ENCODE measurements at places on chromosomes 1 and 21.

GRCh38 chr1:25907601-25908000, 1.4 kb upstream of the STMN1 start:
- peak; percentile 21 for DNase-seq

DNA sequence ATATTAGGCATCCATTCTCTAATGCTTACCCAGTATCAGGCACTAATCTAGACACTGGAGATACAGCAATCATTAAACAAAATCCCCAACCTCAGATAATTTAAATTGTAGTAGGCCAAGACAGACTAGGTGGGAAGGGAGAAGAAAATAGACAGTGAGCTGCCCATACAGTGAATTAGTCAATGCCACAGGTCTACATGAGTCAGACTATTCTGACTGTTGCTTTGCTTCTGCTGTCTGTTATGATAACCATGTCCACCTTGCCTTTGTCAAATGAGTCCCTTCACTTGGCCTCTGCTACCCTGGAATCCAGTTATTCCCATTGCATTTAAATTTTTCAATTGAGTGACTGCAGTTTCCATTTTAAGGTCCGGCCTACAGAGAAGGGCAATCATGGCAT, 59.5 kb downstream of the PIK3R3 start:
- no peak for DNase-seq

- no peak for DNase-seq
These were observed 5.9 kb upstream of the PIGR start for GRCh38 chr1:206952171-206952570.

DNA sequence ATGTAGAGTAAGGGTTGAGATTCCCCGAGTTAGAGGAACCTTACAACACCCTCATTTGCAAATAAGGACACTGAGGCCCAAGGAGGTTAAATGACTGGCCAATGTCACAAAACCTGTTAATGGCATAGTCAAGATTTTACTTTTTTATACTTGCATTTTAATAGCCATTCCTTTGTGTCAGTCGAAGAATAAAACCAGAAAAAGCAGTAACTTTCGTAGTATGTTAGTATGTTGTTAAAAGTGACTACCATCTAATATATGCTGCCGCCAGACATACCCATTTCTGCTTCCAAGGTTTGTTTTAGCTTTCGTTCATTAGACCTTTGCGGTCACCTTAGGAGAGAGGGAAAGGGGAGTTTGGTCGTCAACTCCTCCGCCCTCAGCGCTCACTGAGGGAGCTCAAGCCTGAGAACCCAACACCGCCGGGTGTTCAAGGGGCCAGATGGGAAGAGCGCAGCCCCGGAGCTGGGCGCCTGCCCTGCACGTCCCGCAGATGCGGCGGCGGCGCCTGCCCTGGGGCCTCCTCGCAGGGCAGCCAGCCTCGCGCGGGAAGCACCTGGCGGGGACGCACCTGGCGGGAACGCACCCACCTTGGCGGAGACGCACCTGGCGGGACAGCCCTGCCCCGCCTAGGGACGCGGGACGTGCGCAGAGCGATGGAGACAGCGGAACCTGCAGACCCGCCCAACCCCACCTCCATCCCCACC, 466 bp downstream of the VPS26C start:
- DNase-seq: peak; percentile 39

DNA sequence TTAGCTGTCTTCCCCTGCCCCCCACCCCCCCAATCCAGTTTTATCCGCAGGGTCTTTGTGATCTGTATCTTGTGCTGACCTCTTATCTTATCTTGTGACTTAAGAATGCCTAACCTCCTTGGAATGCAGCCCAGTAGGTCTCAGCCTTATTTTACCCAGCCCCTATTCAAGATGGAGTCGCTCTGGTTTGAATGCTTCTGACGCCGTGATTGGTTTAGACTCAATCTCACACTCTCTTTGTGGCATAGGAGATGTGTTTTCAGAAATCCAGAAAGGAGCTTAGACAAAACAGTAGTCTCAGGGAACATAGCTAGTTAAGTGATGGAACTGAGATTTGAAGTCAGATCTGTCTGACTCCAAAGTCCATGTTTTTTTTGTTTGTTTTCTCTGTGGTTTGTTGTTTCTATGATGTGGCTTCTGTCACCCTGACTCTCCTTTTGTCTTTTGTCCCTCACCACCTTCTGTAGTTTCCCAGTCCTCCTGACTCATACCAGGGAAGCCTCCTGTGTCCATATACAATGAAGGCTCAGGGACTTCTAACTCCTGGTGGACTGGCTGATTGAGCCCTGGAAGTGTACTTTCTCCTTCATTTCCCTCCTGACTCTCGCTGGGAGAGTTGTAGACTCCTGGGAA, 18.1 kb upstream of the USP24 start:
- no peak for DNase-seq

DNA sequence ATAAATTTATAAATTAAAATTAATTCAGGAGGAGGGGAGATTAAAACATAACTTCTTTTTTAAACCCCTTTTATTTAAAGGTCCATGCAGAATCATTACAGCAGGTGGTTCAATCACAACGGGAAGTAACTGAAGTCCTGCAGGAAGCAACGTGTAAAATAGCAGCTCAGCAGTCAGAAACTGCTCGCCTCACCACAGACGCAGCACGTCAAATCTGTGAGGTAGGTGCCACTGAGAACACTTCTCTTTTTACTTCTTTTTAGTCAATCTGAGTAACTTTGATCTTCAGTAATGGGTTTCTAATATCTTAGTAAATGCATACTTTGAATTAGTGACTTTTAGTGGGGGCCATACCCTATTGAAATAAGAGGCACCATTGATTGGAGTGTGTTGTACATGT, 87.0 kb downstream of the CEP350 start:
- no peak for DNase-seq

DNA sequence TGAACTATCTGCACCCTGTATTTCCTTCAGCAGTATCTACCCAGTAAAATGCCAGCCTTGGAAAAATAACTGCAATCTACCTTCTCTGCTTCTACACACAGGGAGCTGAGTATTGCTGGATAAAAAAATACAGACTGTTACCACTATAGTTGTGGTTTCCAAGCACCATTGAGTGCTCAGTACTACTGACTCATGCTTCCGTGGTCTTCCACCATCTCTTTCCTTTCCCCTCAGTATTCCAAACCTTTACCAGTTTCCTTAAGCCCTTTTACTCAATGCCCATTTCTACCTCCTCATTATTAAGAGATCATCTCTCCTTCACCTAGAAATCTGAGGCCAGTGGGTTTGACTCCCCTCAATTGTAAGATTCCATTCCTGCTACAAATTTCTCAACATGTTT, 23.8 kb downstream of the GLMN start:
- DNase-seq: no peak

GRCh38 chr21:29730281-29730680, 209.5 kb downstream of the GRIK1 start:
- no peak for DNase-seq

GRCh38 chr1:162886705-162887104, 25.7 kb upstream of the CCDC190 start:
- no peak for DNase-seq

- peak; percentile 9 for DNase-seq
These were observed 200.4 kb downstream of the DNM3 start for GRCh38 chr1:172041742-172042141.

- no peak for DNase-seq
These were observed 178.7 kb downstream of the MRPL39 start for GRCh38 chr21:25428537-25428936.

DNA sequence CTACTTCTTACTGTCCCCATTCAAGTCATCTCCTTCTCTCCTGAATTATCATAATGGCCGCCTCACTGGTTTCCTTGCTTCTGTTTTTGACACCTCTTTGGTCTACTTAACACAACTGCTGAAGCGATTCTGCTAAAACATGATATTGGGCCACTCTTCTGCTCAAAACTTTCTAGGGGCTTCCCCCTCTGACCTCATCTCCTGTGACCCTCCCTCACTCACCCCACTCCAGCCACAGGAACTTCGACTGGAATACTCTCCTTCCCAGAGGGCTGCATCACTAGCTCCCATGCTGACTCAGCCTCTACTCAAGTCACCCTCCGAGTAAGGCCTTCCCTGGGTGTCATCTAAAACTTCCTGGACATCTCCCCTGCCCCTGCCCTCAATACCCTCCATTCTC, 35.7 kb downstream of the NRIP1 start:
- DNase-seq: no peak

GRCh38 chr1:5509664-5510452, 482.4 kb downstream of the NPHP4 start:
- DNase-seq: peak; percentile 9

DNA sequence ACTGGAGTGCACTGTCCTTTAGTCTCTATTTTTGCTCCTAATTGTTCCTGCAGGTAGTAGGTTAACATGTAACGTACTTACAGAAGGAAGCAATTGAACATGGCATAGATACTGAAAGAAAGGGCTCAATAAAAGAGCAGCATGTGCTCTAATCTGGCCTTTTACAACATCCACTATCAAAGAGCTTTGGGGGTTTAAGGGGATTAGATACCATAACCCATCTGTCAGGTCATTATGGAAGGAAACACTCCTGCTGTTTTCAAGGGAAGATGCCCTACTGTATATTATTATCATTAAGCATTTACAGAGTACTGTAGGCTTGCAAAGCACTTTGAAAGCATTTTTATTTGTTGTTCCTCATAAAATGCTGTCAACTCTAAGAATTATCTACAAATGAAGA, 152.8 kb downstream of the TTLL7 start:
- DNase-seq: peak; percentile 31

- DNase-seq: no peak
These were observed 16.3 kb upstream of the PLCH2 start for GRCh38 chr1:2459757-2460156.

DNA sequence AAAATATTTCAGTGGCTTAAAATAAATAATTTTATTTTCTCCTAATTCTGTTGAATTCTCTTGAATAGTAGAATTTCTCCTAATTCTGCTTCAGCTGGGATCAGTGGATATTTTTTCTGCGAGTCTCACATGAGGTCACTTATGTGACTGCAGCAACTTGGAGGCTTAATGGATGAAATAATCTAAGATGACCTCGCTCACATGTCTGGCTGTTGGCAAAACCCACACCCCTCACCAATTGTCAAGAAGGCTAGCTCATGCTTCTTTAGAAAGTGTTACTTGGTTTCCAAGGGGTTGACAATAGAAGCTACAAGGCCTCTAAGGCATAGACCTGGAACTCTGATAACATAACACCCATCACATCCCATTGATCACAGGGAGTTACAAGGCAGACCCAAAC, 156.9 kb upstream of the DPYD start:
- no peak for DNase-seq

- no peak for DNase-seq
These were observed 70.7 kb downstream of the CD247 start for GRCh38 chr1:167447521-167448136.

GRCh38 chr1:232238009-232238408, 391.9 kb downstream of the SIPA1L2 start:
- peak; percentile 13 for DNase-seq

DNA sequence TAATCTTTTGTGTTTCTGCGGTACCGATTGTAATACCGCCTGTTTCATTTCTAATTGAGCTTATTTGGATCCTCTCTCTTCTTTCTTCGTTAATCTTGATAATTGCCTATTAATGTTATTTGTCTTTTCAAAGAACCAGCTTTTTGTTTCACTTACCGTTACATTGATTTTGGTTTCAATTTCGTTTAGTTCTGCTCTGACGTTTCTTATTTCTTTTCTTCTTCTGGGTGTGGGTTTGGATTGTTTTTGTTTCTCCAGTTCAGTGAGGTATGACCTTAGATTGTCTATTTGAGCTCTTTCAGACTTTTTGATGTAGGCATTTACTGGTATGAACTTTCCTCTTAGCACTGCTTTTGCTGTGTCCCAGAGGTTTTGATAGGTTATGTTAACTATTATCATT, 9.4 kb downstream of the OR2M2 start:
- DNase-seq: no peak

GRCh38 chr1:164518692-164519332, 40.2 kb upstream of the PBX1 start:
- DNase-seq: no peak

DNA sequence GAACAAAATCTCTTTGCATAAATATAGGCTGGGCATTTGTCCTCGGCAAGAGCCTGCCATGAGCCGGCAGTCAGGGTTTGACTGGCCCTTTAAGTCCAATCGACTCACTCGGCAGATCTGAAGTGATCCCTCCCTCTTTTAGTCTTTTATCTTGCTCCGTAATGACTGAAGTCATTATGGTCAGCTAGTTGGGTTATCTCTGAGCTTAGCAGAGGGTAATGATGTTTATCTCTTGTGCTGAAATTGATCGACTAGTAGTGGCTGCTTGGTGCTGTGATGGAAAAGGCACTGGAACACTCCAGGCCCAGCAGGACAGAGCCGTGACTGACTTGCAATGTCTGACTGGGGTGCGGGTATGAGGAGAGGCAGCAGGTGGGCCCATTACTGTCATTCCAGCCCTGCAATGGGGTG, 468 bp upstream of the ABCA4 start:
- DNase-seq: no peak

GRCh38 chr1:24481101-24481500, 21.5 kb upstream of the RCAN3 start:
- no peak for DNase-seq

GRCh38 chr1:47651311-47652089, 213.7 kb downstream of the FOXD2 start:
- no peak for DNase-seq

DNA sequence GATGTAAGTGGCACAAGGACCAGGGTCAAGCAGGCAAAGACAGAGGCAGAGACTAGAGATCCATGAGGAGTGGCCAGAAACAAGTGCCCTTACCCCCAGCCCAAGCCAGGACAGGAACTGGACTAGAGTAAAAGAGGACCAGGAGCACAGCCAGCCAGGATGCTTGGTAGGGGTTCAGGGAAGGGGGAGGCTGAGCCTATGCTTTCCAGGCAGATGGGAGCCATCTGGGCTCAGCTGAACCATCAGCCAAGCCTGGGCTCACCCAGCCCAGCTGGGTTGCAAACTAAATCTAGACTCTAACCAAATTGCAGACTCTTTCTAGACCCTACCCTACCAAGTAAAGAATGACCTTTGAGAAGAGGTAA, 15.2 kb downstream of the PDZK1IP1 start:
- DNase-seq: no peak

DNA sequence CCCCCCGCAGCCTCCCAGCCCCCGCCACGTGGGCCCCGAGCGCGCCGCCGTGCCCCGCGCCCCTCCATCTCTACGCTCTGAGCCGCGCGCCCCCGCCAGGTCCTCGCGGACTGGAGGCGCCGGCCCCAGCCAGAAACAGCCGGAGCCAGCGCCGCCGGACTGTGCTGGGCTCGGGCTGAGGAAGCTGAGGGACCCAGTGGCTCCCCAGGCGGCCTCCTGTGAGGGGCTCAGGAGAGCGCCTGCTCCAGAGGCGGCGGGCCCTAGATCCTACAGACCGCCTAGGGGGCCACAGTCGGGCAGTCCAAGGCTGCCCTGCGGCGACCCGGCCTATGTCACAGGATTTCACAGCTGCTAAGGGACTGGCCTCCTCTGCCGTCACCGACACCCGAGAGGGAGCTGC, 82.1 kb downstream of the NENF start:
- no peak for DNase-seq

DNA sequence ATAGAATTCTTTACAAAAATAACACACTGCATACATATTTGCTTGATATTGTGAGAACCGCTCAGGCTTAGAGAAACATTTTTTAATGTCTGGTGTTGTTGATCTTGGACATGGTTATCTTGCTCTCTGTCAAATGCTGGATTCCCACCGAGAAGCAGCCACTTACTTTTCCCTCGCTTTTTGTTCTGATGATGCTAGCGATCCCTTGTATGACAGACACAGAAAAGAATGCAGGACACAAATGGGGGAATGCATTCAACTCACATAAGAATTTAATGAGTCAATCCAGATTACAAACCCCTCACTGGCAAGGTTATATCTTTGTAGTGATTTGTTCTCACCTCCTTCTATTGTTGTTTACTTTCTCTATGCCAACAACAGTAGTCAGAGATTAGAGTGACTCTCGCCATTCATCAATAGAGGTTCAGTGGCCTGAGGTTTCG, 76.8 kb upstream of the AKT3 start:
- no peak for DNase-seq

All from NCI-H1694 treated with DMSO at 0.1 percent for 48 hours (cell line).